Left lung (tissue), 14 donors: ENCODE measurements at places on chromosomes 5 and 9. TPM values are rescaled to one million over a fixed set of nuclear protein-coding genes. Genes with fewer than 3 reads are reported as not detected.
A peak's percentile ranks its signal among the peaks of the same experiment; 100 is the strongest.

Gene LRRC19
- polyA plus RNA-seq: 0.33 TPM

Gene PAEP
- polyA plus RNA-seq: 4.2 TPM

Gene UTP15
- polyA plus RNA-seq: 17.8 TPM

Gene BTNL8
- 1.1 TPM for polyA plus RNA-seq

Gene RLN2
- 1.9 TPM for polyA plus RNA-seq

Gene GDNF
- 0.06 TPM for polyA plus RNA-seq

Gene ADRA1B
- polyA plus RNA-seq: 0.51 TPM

Gene PCDHB5
- polyA plus RNA-seq: 11.0 TPM

Gene GKAP1
- 14.9 TPM for polyA plus RNA-seq

Gene PCDHB11
- 3.5 TPM for polyA plus RNA-seq

Gene NIPBL
- polyA plus RNA-seq: 80.2 TPM

- no peak for DNase-seq
Observed at GRCh38 chr5:90932052-90932699, 373.6 kb downstream of the ADGRV1 start.

GRCh38 chr9:131917009-131917408 lies 162.7 kb downstream of the MED27 start:
- no peak for DNase-seq

DNA sequence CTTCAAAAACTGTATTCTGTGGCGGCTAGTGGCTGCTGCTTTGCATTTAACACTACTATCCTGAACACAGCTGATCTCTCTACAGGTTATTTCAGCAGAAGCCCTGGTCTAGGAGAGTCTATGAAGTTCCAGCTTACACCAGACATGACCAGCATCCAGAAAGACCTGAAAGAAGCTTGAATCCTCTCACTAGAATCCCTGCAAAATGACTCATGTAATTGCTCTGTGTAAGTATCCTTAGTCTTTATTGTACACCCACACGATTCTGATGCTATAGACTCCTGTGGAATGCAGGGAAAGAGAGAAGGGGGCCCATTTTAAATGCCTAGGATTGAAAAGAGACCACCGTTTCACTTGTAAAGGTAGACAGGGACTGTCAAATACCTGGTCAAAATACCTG lies 859 bp upstream of the GRIA1 start:
- DNase-seq: no peak

- DNase-seq: no peak
Observed at GRCh38 chr9:31519826-31520225, 864.6 kb upstream of the ACO1 start.

GRCh38 chr5:95162231-95162992 lies 122.5 kb downstream of the MCTP1 start:
- no peak for DNase-seq

GRCh38 chr9:86315078-86315477 lies 32.7 kb upstream of the ISCA1 start:
- DNase-seq: no peak

DNA sequence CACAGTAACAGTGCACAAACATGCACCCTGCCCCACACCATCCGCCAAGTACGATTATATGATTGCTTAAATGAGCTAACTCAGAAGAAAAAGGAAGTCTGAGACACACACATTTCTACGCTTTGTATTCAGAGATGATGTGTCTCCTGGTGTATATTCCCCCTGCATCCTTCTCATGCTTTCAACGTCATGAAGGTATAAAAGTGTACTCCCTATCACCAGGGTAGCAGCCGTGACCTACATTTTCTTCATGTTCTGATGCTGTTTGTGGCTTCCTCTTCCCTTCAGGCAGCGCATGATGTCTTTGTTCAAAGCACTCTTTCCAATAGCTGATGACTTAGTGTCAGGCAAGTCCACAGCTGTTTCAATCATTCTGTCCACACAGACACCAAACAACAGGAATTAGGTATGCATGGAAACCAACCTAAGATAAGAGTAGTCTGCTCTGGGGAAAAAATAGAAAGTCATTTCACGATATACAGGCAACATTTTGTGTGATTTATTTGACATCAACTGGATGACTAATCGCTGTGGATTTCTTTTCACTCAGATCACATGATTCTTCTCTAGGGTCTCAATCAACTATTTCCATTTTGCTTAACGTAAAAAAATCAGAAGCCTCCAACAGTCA lies 269.4 kb upstream of the PTGER4 start:
- no peak for DNase-seq

- no peak for DNase-seq
Observed at GRCh38 chr5:172951371-172952033, 7.7 kb upstream of the RPL26L1 start.

- DNase-seq: no peak
Observed at GRCh38 chr5:172680921-172681320, 39.9 kb downstream of the NEURL1B start.

- no peak for DNase-seq
Observed at GRCh38 chr5:73705364-73705763, 79.4 kb downstream of the ARHGEF28 start.

GRCh38 chr5:72463449-72464052 lies 43.7 kb downstream of the ZNF366 start:
- no peak for DNase-seq

DNA sequence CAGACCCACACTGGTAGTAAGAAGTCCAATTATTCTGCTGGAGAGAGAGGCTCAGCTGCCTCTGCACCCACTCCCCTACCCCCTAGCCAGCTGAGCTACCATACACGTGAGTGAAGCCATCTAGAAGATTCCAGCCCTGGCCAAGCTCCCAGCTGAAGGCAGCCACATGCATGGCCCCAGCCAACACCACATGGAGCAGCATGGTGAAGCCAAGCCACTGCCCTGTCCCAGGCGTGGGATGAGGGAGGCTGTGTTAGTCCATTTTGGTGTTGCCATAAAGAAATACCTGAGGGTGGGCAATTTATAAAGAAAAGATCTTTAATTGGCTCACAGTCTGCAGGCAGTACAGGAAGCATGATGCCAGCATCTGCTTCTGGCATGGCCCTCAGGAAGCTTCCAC lies 20.0 kb upstream of the VDAC1 start:
- no peak for DNase-seq

DNA sequence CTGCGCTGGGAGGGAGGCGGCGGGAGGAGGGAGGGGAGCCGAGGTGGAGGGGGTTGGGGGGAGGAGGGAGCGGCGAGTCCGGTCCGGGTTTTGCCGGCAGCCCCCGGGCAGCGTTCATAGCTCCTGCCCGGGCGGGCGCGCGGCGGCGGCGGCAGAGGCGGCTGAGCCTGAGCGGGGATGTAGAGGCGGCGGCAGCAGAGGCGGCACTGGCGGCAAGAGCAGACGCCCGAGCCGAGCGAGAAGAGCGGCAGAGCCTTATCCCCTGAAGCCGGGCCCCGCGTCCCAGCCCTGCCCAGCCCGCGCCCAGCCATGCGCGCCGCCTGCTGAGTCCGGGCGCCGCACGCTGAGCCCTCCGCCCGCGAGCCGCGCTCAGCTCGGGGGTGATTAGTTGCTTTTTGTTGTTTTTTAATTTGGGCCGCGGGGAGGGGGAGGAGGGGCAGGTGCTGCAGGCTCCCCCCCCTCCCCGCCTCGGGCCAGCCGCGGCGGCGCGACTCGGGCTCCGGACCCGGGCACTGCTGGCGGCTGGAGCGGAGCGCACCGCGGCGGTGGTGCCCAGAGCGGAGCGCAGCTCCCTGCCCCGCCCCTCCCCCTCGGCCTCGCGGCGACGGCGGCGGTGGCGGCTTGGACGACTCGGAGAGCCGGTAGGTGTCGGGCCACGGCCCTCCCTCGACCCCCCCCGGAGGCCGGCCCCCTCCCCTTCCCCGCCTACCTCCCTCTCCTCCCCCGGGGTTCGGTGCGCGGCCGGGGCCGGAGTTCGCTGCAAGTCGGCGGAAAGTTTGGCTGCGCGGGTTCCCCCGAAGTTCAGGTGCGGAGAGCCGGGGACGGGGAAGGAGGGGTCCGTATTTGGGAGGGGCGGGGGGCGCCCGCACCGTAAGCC lies at the start of gene CXXC5:
Gene CXXC5, plus strand, starts transcription at position 145 of the 877 bp plus-strand sequence. CDS start 32,175 bp downstream, outside the sequence.
- peak; percentile 93 for DNase-seq

GRCh38 chr9:92954886-92955285 lies 7.6 kb downstream of the FGD3 start:
- DNase-seq: no peak

DNA sequence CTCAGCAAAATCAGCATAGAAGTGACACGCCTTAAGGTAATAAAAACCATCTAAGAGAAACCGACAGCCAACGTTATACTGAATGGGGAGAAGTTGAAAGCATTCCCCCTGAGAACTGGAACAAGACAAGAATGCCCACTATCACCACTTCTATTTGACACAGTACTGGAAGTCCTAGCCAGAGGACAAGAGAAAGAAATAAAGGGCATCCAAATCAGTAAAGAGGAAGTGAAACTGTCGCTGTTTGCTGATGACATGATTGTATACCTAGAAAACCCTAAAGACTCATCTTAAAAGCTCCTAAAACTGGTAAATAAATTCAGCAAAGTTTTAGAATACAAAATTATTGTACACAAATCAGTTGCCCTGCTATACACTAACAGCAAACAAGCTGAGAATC lies 393.3 kb downstream of the KIF4B start:
- no peak for DNase-seq

DNA sequence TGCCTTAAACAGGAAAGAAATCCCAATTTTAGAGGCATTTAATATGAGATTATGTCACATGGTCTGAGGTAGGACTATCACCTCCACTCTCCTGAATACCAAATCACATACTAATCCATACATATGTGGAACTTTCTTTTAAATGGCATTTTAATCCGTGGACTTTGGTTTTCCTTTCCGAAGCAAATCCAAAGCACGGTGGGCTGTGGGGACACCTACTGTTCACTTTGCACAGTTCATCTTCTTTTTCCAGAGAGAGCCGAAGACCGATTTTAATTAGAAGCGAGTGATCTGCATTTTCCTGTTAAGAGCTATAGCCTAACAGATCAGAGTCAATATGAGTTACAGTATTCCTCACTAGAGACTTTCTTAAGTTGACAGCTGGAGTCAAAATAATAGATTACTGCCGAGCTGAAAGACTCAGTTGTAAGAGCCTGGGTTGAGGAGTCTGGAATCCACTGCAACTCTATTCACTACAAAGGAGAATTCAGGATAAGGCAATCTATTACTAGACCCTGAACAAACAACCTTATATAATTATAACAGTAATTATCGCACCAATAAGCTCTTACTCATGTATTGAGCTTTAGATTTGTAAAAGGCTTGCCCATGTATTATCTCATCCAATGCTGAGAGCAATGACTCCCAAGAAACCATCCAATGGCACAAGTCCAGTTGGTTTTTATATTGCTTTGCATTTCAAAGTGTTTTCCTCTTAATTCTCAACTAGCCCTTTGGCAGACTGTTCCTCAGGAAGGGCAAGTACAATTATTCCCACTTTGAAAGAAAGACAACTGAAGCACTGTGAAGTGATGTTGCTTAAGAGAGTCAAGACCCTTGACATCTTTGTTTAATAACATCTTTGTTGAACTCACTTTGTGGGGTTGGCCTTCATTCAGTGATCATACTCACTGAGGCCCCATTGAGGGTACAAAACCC lies 144.7 kb downstream of the TRPM6 start:
- peak; percentile 24 for DNase-seq

DNA sequence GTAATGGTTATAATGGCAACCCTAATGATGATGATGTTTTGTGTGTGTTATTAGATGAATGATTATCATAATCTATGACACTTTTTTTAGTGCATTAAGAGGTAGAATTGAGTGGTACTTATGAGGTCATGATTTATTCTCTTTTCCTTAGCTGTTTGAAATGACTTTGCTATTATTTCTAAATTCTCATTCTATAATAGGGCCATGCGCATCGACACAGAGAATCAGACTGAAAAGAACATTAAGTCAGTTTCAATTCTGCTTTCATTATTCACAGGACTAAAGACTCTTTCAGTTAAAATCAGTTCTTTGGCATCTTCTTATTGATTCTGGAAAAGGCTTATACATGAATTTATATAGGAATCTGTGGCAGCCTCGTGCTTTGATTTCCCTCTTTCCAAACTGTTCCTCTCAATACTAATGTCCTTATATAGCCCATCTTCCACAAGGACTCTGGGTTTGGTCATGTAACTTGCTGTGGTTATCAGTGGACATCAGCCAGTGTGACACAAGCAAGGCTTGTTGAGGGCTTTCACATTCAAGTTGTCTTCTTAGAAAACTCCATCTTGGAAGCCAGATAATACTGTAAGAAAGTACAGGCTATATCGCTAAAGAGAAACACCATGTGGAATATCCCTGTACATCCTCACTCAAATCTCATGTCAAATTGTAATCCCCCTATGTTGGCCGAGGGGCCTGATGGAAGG lies 140.3 kb upstream of the CHD1 start:
- no peak for DNase-seq

- DNase-seq: no peak
Observed at GRCh38 chr5:172048539-172049101, 42.2 kb upstream of the FBXW11 start.

- no peak for DNase-seq
Observed at GRCh38 chr9:91761362-91761761, 188.7 kb downstream of the ROR2 start.

DNA sequence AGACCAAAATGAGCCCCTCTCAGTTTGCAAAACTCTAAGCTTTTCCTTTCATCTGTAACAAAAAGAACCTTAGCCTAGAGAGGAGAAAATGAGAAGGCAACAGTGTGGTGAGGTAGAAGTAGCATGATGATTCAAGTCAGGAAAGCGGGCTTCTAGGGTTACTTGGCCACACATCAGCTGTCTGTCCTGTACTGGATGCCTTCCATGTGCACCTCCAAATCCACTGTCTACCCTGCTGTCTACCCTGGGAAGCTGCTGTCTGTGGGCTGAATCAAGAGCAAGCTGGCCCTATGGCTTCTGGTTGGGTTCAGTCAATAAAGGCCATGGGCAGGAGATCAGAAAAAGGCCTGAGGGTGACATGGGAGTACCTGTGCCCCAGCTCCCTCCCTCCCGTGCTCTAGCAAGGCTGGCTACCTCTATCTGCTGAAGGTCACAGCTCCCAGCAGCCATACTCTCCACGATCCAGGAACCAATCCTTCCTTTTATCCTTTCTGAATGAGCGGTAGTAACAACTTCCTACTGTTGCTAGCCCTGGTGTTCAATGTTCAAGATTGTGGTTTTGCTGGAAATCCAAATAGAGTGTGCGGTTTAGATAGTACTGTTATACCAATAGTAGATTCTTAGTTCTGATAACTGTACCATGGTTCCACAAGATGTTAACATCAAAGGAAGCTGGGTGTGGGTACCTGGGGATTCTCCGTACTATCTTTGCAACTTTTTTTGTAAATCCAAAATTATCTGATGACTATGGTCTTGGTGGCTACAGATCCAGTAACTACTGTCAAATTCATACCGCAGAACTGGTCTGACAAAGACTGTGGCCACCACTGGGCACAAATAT lies 191.0 kb downstream of the ESM1 start:
- no peak for DNase-seq

- no peak for DNase-seq
Observed at GRCh38 chr5:145385276-145385675, 449.9 kb downstream of the PRELID2 start.

GRCh38 chr5:87588316-87588715 lies 175.6 kb upstream of the CCNH start:
- no peak for DNase-seq

- no peak for DNase-seq
Observed at GRCh38 chr5:119291056-119291455, 64.8 kb upstream of the TNFAIP8 start.

GRCh38 chr9:119781886-119782285 lies 412.7 kb upstream of the BRINP1 start:
- DNase-seq: no peak
